ENCODE measurements at places on chromosomes 6 and 20. TPM values are rescaled to one million over a fixed set of nuclear protein-coding genes. Genes with fewer than 3 reads are reported as not detected.

DNA sequence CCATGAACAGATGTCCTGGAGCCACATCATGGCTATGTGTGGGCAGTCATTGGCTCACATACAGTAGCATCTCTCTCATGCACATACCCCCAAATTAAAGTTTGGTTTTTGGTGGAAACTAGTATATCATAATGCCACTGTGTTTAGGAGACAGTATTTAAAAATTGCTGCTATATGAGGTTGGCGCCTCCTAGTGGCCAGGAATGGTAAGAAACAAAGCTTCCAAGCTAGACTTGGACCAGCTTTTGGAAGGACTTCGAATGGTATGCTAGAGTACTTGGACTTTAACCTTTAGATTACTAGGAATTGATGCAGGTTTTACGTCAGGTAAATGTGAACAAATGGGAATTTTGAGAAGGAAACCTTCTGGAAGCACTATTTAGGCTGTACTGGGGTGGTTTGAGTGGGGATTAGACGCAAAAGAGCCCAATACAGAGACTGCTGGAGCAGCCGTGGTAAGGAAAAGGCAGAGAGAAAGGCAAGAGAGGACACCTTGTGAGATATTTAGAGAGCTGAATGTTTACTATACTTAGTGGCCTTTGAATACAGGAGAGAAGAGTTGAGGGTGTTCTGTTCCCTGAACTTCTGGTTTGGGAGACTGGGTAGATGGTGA, 23.8 kb downstream of the PRSS35 start:
- no peak for DNase-seq

DNA sequence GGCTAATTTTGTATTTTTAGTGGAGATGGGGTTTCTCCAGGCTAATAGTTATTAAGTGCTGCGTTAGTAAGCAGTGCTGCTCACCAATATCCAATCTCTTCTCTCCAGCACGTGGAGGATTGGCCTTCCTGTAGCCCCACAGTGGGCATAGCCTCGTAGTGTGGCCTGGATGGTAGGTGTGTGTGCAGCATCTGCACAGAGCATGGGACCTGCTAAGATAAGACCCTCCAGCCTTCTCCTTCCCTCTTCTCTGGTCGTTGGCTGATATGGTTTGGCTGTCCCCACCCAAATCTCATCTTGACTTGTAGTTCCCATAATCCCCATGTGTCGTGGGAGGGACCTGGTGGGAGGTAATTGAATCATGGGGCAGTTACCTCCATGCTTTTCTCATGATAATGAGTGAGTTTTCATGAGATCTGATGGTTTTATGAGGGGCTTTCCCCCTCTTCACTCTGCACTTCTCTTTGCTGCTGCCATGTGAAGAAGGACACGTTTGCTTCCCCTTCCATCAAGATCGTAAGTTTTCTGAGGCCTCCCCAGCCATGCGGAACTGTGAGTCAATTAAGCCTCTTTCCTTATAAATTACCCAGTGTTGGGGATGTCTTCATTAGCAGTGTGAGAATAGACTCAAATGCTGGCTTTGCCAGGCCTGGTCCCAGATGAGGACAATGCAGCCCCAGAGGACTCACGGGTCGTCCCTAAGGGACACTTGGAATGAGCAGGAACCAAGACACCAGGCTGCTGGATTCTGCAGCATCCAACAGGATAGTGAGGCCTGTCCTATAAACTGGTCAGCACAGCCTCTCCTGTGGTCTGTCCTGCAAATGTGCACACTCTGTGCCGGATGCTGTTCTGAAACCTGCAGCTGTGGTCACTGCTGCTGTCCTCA, 63.4 kb upstream of the AFDN start:
- peak; percentile 37 for DNase-seq

Gene KIAA1755
- total RNA-seq, result 2.0 TPM

DNA sequence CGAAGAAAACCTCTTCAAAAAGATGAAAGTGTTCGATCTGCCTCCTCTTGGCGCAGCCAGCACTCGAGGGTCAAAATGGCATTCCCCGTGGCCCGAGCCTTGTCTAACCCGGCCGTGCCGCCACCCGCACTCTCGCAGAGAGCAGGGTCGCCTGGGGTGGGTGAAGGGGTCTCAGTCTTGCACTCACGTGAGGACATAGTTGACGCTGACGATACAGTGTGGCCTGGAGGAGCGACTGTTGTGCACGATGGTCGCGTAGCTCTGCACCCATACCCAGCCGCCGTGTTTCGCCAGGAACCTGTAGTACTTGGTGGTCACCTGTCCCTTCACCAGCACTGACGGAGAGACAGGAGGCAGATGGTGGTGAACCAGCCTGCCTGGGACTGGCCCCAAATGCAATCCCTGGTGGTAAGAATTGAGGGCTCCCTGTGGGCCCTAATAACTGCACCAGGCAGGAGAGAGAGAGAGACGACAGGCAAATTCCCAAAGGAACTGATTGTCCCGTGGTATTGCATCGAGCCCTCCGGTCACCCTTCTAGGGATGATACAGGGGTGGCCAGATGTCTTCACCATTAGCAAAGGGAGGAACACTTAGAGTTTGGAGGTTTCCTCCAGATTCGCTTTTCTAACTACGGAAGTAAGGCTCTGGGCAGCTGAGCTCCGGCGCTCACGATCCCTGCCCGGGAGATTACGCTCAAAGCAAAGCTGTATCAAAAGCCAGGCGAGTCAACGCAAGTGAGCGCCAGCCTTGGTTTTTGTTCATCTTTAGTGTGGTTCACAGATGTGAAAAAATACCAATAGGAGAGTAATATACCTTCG, 17.4 kb downstream of the SIM1 start:
- no peak for DNase-seq

- DNase-seq, result no peak
Measured at GRCh38 chr6:28898710-28898965, 25.1 kb downstream of the TRIM27 start.

Gene HLA-G
- not detected for total RNA-seq

- no peak for DNase-seq
Measured at GRCh38 chr6:90044182-90044832, 150.0 kb downstream of the GJA10 start.

All from suprapubic skin (tissue), 4 donors.